Right lobe of liver (tissue), 6 donors: ENCODE measurements at places on chromosomes 13 and 19. TPM values are rescaled to one million over a fixed set of nuclear protein-coding genes. Genes with fewer than 3 reads are reported as not detected.

- H3K36me3 ChIP-seq = peaks cover 13% of the 10 kb centered on the region
- H3K27ac ChIP-seq = no peak overlapping the region
- no peak overlapping the region for H3K4me3 ChIP-seq
Measured at GRCh38 chr19:46670813-46671212, 9.8 kb upstream of the DACT3 start.

DNA sequence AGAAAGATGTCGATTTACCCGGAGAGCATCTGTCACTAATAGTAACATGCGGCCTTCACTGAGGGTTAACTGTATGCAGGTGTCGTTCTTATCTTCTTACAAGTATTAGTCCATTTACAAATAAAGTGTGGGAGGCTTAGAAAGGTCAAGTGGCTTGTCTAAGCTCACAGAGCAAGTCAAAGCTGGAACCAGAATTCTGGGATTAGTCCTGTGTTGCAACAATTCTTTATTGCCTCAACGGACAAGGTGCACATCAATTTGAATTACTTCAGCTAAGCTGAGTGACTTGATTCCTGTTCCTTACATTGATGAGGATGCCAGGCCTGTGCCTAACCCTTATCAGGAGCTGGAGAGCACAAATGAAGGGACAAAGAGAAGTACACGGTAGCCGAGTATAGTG is 1193.6 kb downstream of the UQCRFS1 start:
- H3K4me1 ChIP-seq = no peaks in the 10 kb centered on the region
- no peak overlapping the region for H3K4me3 ChIP-seq
- H3K27ac ChIP-seq = no peak overlapping the region
- no peaks in the 10 kb centered on the region for H3K36me3 ChIP-seq
- no peaks in the 10 kb centered on the region for H3K27me3 ChIP-seq
- DNase-seq = no peak

- DNase-seq = peak; percentile 80
- no peaks in the 10 kb centered on the region for H3K36me3 ChIP-seq
- no peak overlapping the region for H3K4me3 ChIP-seq
- H3K27me3 ChIP-seq = no peaks in the 10 kb centered on the region
- no peaks in the 10 kb centered on the region for H3K4me1 ChIP-seq
Measured at GRCh38 chr19:46661735-46662592, 982 bp upstream of the DACT3 start.

- H3K27me3 ChIP-seq = no peaks in the 10 kb centered on the region
- no peaks in the 10 kb centered on the region for H3K4me1 ChIP-seq
- H3K4me3 ChIP-seq = no peak overlapping the region
Measured at GRCh38 chr19:49224879-49225278, 67.3 kb downstream of the TRPM4 start.

GRCh38 chr13:95411428-95412040 is 110.3 kb upstream of the ABCC4 start:
- H3K27me3 ChIP-seq = no peaks in the 10 kb centered on the region
- H3K36me3 ChIP-seq = no peaks in the 10 kb centered on the region
- no peaks in the 10 kb centered on the region for H3K4me1 ChIP-seq
- no peak overlapping the region for H3K4me3 ChIP-seq
- H3K27ac ChIP-seq = no peak overlapping the region

GRCh38 chr19:49255674-49256073 is 69.3 kb downstream of the SLC6A16 start:
- H3K27ac ChIP-seq = no peak overlapping the region
- H3K4me1 ChIP-seq = no peaks in the 10 kb centered on the region
- no peaks in the 10 kb centered on the region for H3K27me3 ChIP-seq
- no peak for DNase-seq

DNA sequence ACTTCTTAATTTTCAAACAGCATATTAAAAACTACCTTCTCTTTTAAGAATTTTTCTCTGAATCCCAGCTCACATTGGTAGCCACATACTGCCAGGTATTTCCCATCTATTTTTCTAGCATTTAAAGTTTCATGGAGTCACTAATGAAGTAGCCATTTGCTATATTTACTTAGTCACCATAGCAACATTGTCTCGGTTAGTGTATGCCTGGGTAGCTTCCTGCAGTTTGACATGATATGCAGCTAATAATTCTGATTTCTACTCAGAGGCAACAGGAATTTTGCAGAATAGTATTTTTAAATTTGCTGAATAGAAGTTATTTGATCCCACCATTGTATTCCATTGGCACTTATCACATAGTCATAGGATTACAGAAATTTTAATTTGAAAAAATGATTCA is 30.9 kb upstream of the KCTD4 start:
- DNase-seq = no peak
- no peaks in the 10 kb centered on the region for H3K4me1 ChIP-seq
- H3K27ac ChIP-seq = no peak overlapping the region

DNA sequence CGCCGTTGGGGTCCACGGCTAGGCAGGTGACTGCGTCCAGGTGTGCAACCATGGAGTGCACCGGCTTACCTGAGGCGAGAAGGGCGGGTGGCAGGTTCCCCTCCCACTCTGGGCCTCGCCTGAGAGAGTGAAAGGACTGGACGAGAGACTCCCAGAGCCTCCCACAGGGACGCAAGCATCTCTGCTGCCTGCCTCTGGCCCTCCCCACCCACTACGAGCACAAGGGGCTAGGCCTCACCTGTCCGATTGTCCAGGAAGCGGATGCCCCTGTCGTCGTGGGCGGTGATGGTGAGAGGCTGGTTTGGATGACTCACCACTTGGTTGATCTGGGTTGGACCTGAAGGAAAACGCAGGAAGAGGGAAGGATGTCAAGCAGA is 5.1 kb upstream of the PRKD2 start:
- H3K4me3 ChIP-seq = no peak overlapping the region
- H3K27me3 ChIP-seq = no peaks in the 10 kb centered on the region
- no peak for DNase-seq
- no peaks in the 10 kb centered on the region for H3K36me3 ChIP-seq

DNA sequence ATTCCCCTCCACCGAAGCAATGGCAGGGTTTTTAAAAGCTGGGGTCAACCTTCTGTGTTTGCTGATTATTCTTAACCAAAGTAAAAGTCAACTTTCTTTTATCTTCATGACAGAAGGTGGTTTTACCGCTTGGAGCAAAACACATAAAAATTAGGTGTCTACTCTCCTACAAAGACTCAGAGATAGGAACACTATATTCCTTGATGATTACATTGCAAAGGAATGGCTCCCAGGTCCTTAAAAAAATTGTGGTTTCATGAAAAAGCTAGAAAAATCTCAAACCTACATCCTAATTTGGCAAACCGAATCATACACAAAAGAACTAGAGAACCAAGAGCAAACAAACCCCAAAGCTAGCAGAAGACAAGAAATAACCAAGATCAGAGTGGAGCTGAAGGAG is 760.4 kb upstream of the PCDH20 start:
- no peak overlapping the region for H3K4me3 ChIP-seq
- H3K4me1 ChIP-seq = no peaks in the 10 kb centered on the region
- no peaks in the 10 kb centered on the region for H3K36me3 ChIP-seq
- no peaks in the 10 kb centered on the region for H3K27me3 ChIP-seq
- DNase-seq = no peak

DNA sequence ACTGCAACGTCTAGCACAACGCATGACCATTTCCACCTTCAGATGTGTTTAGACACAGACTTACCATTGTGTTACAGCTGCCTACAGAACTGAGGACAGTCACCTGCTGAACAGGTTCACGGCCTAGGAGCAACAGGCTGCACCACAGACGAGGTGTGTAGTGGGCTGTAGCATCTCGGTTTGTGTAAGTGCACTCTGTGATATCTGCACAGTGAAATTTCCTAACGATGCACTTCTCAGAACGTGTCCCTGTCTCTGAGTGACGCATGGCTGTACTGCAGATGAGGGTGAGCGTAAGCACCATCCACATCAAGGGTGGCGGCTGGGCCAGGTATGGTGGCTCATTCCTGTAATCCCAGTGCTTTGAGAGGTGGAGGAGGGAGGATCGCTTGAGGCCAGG is 15.2 kb downstream of the DCUN1D2 start:
- no peaks in the 10 kb centered on the region for H3K4me1 ChIP-seq
- H3K27ac ChIP-seq = no peak overlapping the region
- H3K4me3 ChIP-seq = no peak overlapping the region
- H3K36me3 ChIP-seq = peaks cover 18% of the 10 kb centered on the region
- no peaks in the 10 kb centered on the region for H3K27me3 ChIP-seq
- no peak for DNase-seq

- no peak for DNase-seq
- no peaks in the 10 kb centered on the region for H3K4me1 ChIP-seq
- H3K27ac ChIP-seq = no peak overlapping the region
- no peaks in the 10 kb centered on the region for H3K27me3 ChIP-seq
- H3K36me3 ChIP-seq = no peaks in the 10 kb centered on the region
- H3K4me3 ChIP-seq = no peak overlapping the region
Measured at GRCh38 chr13:40908546-40908945, 110.6 kb downstream of the ELF1 start.

DNA sequence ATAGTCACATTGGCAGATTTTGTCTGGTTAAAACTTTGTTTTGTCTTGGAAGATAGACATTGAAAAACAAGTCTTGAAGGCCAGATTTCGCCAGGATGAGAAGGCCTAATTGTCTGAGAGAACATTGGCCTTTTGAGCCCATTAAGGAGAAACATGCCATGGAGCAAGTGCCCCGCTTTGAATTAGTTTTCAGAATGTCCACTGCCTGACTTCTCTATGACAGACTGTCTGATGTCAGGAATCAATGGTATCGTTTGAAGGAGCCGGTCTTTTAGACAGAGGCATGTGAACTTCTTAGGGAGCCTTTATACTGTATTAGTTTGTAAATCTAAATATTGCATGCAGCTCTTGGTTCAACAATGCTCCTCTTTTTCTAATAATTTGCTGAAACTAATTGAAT is 155.9 kb downstream of the DLEU7 start:
- H3K27me3 ChIP-seq = no peaks in the 10 kb centered on the region
- no peaks in the 10 kb centered on the region for H3K4me1 ChIP-seq
- no peaks in the 10 kb centered on the region for H3K36me3 ChIP-seq
- H3K27ac ChIP-seq = no peak overlapping the region

DNA sequence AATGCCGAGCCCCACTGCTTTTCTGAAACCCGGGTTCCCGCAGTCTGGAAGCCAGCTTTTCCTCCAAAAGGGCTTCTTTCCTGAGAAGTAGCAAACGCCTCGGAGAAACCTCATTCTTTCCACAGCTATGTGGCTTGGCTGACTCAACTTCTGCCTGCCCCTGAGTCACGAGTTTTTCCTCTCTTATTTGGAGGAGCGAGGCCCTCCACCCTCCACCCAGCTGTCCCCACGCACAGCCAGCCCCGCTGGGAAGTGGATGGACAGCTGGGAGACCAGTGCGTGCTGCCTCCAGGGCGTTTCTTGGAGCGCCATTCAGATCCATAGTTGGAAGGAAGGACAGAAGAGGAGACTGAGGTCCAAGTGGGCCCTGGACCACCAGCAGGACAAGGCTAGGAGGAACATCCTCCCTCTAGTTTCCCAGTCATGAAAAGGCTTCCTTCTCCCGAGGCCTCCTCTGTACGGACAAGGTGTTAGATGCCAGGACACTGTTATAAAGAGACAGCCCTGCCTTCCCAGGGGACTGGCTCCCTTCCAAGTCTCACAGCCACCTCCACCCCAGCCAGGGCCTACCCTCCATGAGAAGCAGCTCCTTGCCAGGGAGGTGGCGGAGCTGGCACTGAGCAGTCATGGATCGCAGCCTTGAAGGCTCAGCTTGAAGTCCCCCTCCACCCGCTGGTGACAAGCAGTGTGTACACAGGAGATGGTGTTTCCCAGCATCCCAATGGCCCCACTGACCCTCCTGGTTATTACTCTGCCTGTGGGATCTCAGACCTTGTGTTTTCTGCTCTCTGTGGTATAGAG is 2.5 kb upstream of the PLEKHF1 start:
- H3K36me3 ChIP-seq = no peaks in the 10 kb centered on the region
- no peaks in the 10 kb centered on the region for H3K4me1 ChIP-seq
- DNase-seq = peak; percentile 47
- no peaks in the 10 kb centered on the region for H3K27me3 ChIP-seq
- H3K27ac ChIP-seq = peak overlapping the region; percentile 2
- no peak overlapping the region for H3K4me3 ChIP-seq

GRCh38 chr13:28046981-28047380 is 53.4 kb downstream of the FLT3 start:
- no peaks in the 10 kb centered on the region for H3K27me3 ChIP-seq
- no peaks in the 10 kb centered on the region for H3K36me3 ChIP-seq
- no peak overlapping the region for H3K27ac ChIP-seq
- peaks cover 4% of the 10 kb centered on the region for H3K4me1 ChIP-seq
- no peak for DNase-seq

- H3K36me3 ChIP-seq = no peaks in the 10 kb centered on the region
- DNase-seq = no peak
- H3K4me3 ChIP-seq = no peak overlapping the region
- no peak overlapping the region for H3K27ac ChIP-seq
Measured at GRCh38 chr13:100680131-100680530, 5.5 kb upstream of the TMTC4 start.

DNA sequence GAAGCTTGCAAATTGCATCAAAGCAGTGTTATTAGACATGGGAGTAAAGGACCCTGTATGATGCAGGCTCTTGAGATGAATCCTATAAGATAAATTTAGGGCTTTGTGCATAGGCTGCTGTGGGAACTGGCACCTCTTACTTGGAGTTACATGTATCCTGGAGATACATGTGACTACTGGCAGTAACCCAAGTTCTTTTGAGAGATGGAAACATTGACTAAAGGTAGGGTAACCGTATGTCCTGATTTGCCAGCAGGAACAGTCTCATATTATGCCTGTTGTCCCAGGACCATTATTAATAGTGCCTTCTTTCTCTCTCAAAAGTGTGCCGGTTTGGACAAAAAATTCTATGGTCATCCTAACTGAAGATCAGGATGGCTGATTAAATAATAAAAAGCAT is 195.4 kb downstream of the LACC1 start:
- no peaks in the 10 kb centered on the region for H3K36me3 ChIP-seq
- H3K4me3 ChIP-seq = no peak overlapping the region
- no peaks in the 10 kb centered on the region for H3K4me1 ChIP-seq
- DNase-seq = no peak
- H3K27ac ChIP-seq = no peak overlapping the region

DNA sequence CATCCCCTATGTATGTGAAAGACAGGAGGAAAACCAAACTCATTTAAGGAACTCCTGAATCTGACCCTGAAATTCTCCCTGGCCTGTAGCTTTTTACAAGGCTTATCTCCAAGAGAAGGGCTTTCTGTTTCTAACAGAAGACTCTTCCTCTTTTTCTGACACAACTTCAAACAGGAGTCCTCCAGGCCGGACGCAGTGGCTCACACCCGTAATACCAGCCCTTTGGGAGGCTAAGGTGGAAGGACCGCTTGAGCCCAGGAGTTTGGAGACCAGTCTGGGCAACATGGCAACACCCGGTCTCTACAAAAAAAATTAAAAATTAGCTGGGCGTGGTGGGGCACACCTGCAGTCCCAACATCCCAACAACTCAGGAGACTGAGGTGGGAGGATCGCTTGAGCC is 41.9 kb downstream of the CARS2 start:
- peaks cover 28% of the 10 kb centered on the region for H3K36me3 ChIP-seq
- DNase-seq = no peak
- no peaks in the 10 kb centered on the region for H3K4me1 ChIP-seq
- H3K27me3 ChIP-seq = no peaks in the 10 kb centered on the region
- no peak overlapping the region for H3K27ac ChIP-seq

GRCh38 chr13:32007494-32007893 is 24.1 kb upstream of the FRY start:
- no peak overlapping the region for H3K27ac ChIP-seq
- no peak overlapping the region for H3K4me3 ChIP-seq
- H3K27me3 ChIP-seq = no peaks in the 10 kb centered on the region
- H3K36me3 ChIP-seq = no peaks in the 10 kb centered on the region
- H3K4me1 ChIP-seq = peaks cover 4% of the 10 kb centered on the region

PSPN gene
- total RNA-seq = 0.83 TPM

ZNF28 gene
- total RNA-seq = 2.7 TPM

TMC4 gene
- 2.3 TPM for total RNA-seq

FLT3 gene
- total RNA-seq = 0.74 TPM

SIGLECL1 gene
- not detected for total RNA-seq

LRRC4B gene
- total RNA-seq = 0.66 TPM

ZNF626 gene
- 2.6 TPM for total RNA-seq
